ENCODE measurements at places on chromosomes 6 and 20. TPM values are rescaled to one million over a fixed set of nuclear protein-coding genes. Genes with fewer than 3 reads are reported as not detected.

DNA sequence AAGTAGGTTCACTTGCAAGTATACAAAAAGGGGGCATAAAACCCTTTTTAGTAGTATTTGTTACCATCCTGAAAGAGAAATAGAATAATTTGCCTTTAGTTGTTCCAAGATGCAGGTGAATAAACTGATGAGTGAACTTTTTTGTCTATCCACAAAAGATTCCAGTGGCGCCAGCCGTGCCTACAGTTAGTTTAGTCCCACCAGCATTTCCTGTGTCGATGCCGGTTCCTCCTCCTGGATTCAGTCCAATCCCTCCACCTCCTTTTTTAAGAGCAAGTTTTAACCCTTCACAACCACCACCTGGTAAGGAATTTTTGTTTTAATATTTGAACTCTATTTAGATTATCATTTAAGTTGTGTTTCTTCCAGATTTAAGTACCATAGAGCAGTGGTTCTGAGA lies 90.9 kb downstream of the SCAF8 start:
- H3K27ac ChIP-seq: no peak overlapping the region
- H3K4me1 ChIP-seq: no peaks in the 10 kb centered on the region
- H3K4me3 ChIP-seq: no peak overlapping the region
- H3K27me3 ChIP-seq: no peaks in the 10 kb centered on the region

The AURKA gene
- total RNA-seq: 6.3 TPM

The SLC32A1 gene
- total RNA-seq: not detected

- H3K4me3 ChIP-seq: no peak overlapping the region
- DNase-seq: no peak
- no peaks in the 10 kb centered on the region for H3K27me3 ChIP-seq
- H3K4me1 ChIP-seq: no peaks in the 10 kb centered on the region
- H3K27ac ChIP-seq: no peak overlapping the region
These were observed 587.8 kb upstream of the JAG1 start for GRCh38 chr20:11261533-11262000.

- DNase-seq: no peak
- no peaks in the 10 kb centered on the region for H3K27me3 ChIP-seq
- no peak overlapping the region for H3K4me3 ChIP-seq
- H3K27ac ChIP-seq: no peak overlapping the region
These were observed 12.0 kb upstream of the HFE start for GRCh38 chr6:26075063-26075717.

GRCh38 chr6:4369616-4370015 lies 234.2 kb upstream of the ECI2 start:
- H3K27me3 ChIP-seq: no peaks in the 10 kb centered on the region
- no peak for DNase-seq
- peaks cover 11% of the 10 kb centered on the region for H3K4me1 ChIP-seq
- H3K4me3 ChIP-seq: no peak overlapping the region
- H3K27ac ChIP-seq: no peak overlapping the region

The HAO1 gene
- total RNA-seq: 0.53 TPM

The MMP24 gene
- 1.3 TPM for total RNA-seq

DNA sequence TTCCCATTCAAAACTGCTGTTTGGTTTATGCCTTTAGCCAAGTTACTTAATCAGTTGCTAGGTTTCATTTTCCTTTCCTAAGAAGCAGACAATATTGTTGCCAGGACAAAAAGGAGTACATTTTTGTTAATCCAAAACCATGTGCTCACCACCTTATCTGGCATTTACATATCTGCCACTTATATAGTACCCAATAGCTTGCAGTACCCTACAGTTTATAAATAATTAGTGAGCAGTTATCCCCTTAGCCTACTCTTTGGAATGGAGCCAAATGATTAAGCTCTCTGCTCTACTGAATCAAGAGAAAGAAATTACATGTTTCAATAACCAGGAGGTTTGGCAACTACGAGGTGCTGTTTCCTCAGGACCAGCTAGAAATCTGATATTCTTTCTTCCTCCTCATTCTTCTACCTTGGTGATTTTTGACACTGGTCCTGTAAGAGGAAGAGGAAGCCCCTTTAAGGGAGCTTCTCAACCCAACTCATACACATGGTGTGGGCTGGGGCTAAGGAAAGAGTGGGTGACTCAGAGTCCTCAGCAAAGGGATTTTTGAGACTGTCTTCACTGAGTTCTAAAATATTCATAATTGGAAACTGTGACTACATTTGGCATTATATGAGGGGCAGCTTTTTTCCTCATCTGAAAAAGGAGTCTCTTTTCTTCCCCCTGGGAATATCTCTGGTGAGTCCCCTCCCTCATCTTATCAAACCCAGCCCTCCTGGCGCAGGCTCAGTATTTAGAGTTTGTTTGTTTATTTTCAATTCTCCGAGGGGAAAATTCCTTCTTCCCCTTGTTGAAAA lies 1.5 kb downstream of the ZNFX1 start:
- peak overlapping the region; percentile 99 for H3K4me3 ChIP-seq
- no peaks in the 10 kb centered on the region for H3K4me1 ChIP-seq
- H3K27ac ChIP-seq: peak overlapping the region; percentile 99
- no peaks in the 10 kb centered on the region for H3K27me3 ChIP-seq
- no peak for DNase-seq
- peaks cover 53% of the 10 kb centered on the region for H3K36me3 ChIP-seq

GRCh38 chr6:163707387-163708355 lies 293.2 kb downstream of the QKI start:
- H3K4me1 ChIP-seq: peaks cover 13% of the 10 kb centered on the region
- H3K27ac ChIP-seq: no peak overlapping the region
- no peaks in the 10 kb centered on the region for H3K27me3 ChIP-seq
- no peaks in the 10 kb centered on the region for H3K36me3 ChIP-seq
- peak; percentile 39 for DNase-seq
- no peak overlapping the region for H3K4me3 ChIP-seq

- no peak for DNase-seq
- no peak overlapping the region for H3K27ac ChIP-seq
- H3K27me3 ChIP-seq: no peaks in the 10 kb centered on the region
- H3K4me1 ChIP-seq: no peaks in the 10 kb centered on the region
- H3K4me3 ChIP-seq: no peak overlapping the region
These were observed 27.8 kb downstream of the LRRN4 start for GRCh38 chr20:6026051-6026450.

The ULBP3 gene
- total RNA-seq: not detected

- no peak for DNase-seq
- no peak overlapping the region for H3K27ac ChIP-seq
- H3K27me3 ChIP-seq: no peaks in the 10 kb centered on the region
- H3K4me1 ChIP-seq: no peaks in the 10 kb centered on the region
These were observed 153.2 kb upstream of the QKI start for GRCh38 chr6:163261361-163261760.

GRCh38 chr20:8399947-8400346 lies 267.9 kb downstream of the PLCB1 start:
- no peaks in the 10 kb centered on the region for H3K36me3 ChIP-seq
- no peak overlapping the region for H3K27ac ChIP-seq
- H3K4me1 ChIP-seq: no peaks in the 10 kb centered on the region
- H3K4me3 ChIP-seq: no peak overlapping the region

DNA sequence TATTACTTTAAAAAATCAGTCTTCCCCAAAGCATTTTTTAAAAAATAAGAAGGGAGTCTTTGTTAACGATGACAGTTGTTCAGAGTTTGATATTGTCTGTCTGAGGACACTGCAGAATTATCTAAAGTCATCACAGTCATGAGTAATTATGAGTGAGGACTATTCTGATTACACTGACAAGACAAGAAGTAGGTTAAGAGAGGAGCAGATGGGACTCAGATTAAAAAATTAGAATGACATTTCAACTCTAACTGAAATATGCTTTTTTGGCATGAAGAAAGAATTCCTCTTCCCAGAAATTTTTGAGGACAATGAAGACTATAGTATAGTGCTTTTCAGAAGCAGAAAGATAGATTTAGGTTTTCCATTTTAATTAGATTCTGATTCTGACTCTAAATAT lies 456.5 kb downstream of the EPHA7 start:
- DNase-seq: no peak
- no peaks in the 10 kb centered on the region for H3K36me3 ChIP-seq
- H3K4me3 ChIP-seq: no peak overlapping the region
- H3K27me3 ChIP-seq: no peaks in the 10 kb centered on the region

Data from Peyer's patch (tissue), 4 donors.